Stimulated activated CD4-positive, alpha-beta T cell treated with anti-CD3 and anti-CD28 coated beads, TNF-alpha, amount 100 ng/mL, for 1 hour (primary cell): ENCODE measurements at places on chromosomes 12 and 14.
A peak's percentile ranks its signal among the peaks of the same experiment; 100 is the strongest.

- DNase-seq, result no peak
These were observed 7.3 kb upstream of the ZNF740 start for GRCh38 chr12:53173085-53173715.

GRCh38 chr12:93378998-93379325 is 1.2 kb downstream of the NUDT4 start:
- DNase-seq, result no peak

DNA sequence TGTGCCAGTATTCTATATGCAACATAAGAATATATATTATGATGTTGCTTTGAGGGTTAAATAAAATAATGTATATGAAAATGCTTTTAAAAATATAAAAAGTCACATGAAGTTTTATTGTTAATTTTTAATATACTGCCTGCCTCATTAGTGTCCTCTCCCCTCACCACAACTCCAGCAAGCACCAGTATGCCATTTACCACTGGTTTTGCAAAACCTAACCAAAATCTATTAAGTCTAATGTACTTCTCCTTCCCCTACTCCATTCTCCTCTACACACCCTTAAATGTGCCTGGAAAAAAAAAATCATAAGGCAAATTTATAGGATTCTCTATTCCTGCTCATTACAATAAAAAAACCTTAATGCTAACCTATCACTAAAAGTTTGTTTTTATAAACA is 24.0 kb upstream of the GNG2 start:
- DNase-seq, result no peak

GRCh38 chr12:76144245-76144549 is 59.7 kb upstream of the NAP1L1 start:
- peak; percentile 9 for DNase-seq

DNA sequence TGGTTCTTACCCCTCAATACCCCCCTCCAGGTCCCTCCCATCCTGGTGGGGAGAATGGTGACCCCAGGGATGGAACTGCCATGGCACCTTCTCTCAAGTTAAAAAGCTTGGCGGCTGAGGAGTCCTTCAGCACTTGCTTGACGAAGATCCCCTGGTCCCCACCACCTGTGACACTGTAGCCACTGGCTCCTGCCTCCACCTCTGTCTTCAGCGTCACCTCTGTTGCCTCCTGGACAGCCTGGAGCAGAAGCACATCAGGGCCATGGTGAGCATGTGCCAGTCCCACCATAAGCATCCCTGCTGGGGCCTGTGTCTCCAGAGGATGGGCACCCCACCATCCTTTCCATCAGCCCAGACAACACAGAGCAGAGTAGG is 22.8 kb downstream of the AHNAK2 start:
- DNase-seq, result no peak

GRCh38 chr14:106738075-106738474 is 1211.7 kb downstream of the TMEM121 start:
- DNase-seq, result no peak

DNA sequence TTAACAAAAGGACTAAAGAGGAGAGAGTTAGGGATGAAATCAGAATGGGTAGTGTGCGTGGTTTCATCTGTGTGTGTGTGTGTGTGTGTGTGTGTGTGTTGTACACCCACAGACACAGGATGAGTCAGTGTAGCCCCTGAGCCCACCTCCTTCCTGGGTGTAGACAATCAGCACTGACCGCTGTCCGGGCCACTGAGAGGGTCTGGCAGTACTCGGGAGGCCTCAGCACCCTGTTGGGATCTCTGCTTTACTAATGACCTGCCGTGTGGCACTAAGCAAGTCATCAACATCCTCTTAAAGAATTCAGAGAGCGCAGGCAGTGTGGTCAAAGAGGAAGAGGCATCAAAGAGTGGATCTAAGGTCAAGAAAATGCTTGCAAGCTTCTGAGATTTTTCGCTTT is 112.6 kb downstream of the PRMT8 start:
- DNase-seq, result no peak

- no peak for DNase-seq
These were observed 95.2 kb downstream of the EGLN3 start for GRCh38 chr14:33855672-33856071.

DNA sequence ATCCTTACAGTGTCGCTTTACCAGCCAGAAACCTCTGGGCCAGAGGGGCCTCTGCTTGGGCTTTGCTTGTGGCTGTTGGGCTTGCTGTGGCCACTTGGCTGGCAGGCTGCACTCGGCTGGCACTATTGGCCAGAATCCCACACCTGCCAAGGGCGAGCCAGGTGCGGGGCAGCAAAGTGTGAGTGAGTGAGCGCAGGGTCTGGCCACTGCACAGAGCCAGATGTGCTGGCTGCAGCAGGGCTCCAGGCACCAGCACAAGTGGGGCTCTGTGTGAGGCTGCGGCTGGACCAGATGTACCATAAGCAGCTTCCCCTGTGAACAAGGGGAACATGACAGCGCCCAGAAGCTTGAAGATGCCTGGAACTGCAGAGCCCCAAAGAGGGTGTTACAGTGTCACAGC is 33.5 kb upstream of the ARID2 start:
- DNase-seq, result no peak

GRCh38 chr12:450438-450837 is 9.3 kb upstream of the B4GALNT3 start:
- DNase-seq, result no peak

DNA sequence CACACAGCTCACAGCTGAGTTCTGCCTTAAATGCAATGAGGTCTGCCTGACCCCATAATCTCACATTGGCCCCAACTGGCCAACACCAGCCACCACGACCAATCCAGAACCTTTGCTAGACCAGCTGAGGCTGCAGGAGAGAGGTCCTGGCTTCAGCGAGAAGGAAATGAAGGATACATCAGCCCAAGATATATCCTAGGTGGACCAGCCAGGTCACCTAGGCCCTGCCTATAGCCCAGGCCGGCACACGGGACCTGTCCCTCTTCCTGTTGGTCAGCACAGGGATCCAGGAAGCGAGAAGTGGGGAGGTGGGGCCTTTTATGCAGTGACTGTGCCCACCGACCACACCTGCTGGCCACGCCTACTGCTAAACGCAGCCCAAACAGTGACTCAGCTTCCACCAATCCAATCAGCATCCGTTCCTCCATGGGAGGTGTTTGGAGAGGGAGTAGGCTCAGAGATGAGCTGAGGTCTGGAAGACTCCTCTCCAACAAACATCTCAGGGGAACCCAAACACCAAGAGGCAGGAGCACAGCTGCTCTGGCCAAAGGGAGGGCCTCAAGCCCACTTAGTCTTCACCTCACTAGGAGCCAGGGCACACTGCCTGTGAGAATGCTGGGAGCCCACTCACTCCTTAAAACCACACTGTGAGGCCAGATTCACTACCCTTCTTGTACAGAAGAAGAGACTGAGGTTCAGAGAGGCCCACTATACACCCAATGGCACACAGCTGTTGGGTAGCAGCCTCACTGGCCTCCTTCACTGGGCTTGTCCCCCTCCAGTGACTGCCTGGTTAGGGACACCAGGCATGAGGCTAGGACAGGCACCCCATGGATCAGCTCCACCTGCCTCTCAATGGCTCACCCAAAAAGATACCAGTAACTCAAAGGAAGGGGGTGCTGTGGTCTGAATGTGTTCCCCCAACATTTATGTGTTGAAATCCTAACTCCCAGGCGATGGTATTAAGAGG is 51.3 kb upstream of the PPP2R5C start:
- no peak for DNase-seq

- DNase-seq, result no peak
These were observed 836.6 kb upstream of the TMEM132C start for GRCh38 chr12:127430401-127430800.

DNA sequence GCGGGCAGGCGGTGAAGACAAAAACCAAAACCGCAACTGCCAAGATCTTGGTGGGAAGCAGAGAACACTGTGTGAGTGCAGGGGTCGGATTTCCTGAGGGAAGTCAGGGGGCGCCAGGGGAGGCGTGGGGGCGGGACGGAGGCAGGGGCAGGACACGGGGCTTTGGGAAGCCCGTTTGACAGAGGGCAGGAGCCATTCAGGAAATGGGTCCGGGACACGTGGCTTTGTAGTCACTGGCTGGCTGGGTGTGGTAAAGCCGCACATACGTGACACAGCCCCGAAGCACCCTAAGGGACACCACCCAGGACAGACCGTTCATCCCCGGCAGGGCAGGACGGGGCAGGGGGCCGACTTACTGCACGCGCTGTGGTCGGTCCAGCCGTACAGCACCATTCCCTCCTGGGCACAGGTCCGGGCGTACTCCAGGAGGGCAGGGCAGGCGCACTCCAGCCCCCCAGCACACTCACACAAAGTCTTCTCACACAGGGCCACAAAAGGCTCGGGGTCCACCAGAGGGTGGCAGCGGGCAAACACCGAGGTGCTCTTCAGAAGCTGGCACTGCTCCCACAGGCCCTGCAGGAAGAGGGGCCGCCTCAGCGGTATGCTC is 49.4 kb downstream of the VWF start:
- DNase-seq, result no peak

DNA sequence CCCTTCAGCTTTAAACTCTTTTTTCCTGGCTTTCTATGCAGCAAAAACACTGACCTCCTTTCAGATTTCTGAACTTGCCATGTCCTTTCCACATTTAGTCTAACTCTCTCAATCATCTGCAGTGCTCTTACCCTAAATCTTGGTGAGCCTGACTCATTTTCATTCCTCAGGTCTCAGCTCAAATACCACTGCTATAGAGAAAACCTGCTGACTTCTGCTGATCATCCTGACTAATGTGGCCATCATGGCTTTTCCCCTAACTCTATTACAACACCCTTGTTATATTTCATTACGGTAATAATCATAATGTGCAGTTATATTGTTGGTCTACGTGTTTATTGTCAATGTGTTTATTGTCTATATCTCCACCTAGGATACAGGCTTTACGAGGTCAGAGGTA is 207.3 kb upstream of the OR4E1 start:
- no peak for DNase-seq

DNA sequence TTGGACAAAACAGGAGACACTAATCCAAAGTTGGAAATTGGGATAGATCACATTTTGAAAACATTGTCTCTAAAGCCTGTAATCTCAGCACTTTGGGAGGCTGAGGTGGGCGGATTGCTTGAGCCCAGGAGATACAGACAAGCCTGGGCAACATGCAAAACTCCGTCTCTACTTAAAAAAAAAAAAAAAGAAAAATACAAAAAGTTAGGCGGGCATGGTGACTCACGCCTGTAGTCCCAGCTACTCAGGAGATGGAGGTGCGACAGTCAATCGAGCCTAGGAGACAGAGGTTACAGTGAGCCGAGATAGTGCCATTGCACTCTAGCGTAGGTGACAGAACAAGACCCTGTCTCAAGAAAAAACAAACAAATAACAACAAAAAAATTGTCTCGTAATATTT is 152.1 kb downstream of the MGAT4C start:
- no peak for DNase-seq

DNA sequence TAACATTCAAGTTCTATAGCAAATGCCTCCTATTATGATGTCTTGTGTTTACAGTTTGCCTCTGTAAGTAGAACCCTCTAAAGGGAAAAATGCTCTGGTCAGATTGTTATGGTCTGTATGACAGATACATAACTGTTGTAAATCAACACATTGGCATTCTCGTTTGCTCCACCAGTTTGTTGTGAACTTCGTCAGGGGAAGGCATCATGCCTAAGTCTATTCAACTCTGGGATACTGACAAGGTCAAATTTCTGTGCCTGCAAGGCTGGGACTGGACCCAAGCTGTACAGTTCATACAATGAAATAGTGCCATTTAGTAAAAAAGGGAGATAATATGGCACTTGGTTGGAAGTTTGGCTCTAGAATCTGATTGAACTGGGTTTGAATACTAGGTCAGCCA is 392.3 kb downstream of the RAD51B start:
- DNase-seq, result no peak

DNA sequence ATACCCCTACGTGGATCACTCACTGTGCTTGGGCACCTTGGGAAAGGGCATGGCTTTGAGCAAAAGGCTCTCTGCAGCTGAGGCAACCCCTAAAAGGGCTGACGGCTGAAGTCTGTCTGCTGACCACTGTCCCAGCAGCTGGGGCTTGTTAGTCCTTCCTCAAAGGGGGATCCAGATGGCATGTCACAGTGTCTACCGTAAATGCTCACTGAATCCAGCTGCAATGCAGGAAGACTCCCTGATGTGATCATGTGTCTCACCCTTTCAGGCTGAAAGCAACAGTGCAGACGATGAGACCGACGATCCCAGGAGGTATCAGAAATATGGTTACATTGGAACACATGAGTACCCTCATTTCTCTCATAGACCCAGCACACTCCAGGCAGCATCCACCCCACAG is 12.4 kb downstream of the OAS1 start:
- DNase-seq, result no peak

- no peak for DNase-seq
These were observed 19.5 kb upstream of the HIGD1C start for GRCh38 chr12:50932787-50933280.

DNA sequence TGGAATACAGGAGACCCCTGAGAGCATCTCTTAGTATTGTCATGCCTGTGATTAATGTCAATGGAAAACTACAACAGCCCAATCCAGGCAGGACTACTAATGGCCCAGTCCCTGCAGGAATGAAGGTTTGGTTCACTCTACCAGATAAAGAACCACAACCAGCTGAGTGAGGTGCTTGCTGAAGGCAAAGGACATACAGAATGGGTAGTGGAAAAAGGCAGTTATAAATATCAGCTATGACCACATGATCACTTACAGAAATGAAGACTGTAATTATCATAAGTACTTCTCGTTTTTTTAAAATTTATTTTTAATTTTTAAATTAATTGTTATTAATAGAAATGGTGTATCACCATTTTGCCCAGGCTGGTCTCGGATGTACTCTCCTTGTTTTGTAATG is 17.2 kb upstream of the LPCAT3 start:
- no peak for DNase-seq

DNA sequence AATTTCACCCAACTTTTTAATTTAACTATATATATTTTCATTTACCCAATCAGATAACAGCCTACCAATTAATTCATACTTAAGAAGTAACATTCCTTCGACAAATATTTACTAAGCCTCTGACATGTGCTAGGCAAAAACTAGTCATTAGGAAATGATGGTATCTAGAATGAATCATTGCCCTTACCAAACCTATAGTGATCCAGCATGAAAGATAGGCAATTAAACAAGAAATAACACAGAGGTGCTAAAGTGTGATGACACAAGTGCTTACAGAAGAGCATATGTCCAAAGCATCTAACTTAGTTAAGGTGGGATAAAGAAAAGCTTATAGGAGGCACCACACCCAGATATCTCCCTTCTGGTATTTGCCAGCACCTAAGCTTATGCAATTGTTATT is 166.5 kb upstream of the RASSF8 start:
- no peak for DNase-seq

DNA sequence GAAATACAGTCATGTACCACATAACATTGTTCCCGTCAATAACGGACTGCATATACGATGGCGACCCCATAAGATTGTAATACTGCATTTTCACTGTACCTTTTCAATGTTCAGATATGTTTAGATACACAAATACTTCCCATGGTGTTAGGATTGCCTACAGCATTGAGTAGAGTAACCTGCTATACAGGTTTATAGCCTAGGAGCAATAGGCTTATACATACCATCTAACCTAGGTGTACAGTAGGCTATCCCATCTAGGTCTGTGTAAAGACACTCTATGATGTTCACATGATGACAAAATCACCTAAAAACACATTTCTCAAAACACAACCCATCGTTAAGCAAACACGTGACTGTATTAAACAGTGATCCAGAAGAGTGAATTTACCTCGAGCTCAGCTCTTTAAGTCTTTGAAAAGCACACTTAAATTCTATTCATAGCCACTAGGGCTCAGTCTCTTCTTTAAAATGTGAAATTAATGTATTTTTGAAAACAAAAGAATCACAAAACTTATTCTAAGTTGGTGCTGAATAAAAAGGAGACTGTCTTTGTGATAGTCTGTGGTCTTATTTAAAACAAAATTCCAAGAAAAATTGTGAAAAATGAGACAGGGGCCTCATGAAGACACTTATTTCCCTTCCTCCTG is 239.1 kb upstream of the ARID2 start:
- DNase-seq, result no peak

- DNase-seq, result no peak
These were observed 24.7 kb downstream of the ARG2 start for GRCh38 chr14:67644428-67644827.
